Tibial nerve (tissue), 4 donors: ENCODE measurements at places on chromosomes 1 and 21. TPM values are rescaled to one million over a fixed set of nuclear protein-coding genes. Genes with fewer than 3 reads are reported as not detected.

GRCh38 chr1:206524739-206525364, 17.5 kb downstream of the RASSF5 start:
- no peak for DNase-seq

DNA sequence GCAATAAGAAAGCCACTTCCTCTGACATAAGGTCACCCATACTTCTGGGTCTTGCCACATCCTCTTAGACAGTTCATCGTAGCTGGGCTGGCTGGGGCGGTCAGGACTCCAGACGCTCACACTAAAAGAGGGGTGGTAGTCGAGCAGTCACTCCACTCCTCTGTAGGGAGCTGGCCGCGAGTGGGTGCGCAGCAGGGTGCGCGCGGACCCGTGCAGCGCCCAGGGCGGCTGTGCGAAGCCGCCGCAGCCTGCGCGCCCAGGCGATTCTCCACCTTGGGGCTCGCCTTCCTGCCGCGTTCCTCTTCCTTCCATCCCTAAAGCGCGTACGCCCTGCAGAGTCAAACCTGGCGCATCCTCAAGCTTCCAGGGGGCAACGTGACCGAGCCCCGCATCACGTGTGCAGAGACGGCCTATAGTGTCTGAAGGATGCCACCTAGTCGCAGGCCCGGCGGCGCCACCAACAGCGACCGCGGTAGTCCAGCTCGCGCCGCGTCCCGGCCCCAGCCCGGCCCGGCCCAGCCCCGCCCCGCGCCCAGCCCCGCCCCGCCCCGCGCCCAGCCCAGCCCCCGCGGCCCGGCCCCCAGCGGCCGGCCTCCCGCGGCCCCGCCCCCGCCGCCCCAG, 360 bp upstream of the PRDX6 start:
- DNase-seq, result peak; percentile 82

DNA sequence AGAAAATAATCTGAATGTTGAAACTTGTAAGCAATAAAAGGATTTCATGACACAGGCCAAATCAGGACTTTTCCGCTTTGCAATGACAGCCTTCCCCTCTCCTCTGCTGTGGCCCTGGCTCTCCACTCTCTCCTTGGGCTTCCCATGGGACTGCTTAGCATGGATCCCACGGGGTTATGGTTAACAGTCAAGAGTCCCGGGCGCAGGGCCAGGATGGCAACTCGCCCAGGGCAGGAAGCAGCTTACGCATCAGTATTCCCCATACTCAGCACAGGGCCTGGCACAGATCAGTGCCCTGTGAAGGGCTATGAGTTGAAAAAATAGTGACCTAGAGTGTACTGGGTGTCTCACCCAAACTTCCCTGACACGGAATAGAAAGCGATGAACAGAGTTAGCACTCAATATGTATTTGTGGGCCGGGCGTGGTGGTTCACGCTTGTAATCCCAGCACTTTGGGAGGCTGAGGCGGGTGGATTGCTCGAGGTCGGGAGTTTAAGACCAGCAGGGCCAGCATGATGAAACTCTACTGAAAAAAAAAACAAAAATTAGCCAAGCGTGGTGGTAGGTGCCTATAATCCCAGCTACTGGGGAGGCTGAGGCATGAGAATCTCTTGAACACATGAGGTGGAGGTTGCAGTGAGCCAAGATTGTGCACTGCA, 29.1 kb upstream of the GRHL3 start:
- DNase-seq, result peak; percentile 61

DNA sequence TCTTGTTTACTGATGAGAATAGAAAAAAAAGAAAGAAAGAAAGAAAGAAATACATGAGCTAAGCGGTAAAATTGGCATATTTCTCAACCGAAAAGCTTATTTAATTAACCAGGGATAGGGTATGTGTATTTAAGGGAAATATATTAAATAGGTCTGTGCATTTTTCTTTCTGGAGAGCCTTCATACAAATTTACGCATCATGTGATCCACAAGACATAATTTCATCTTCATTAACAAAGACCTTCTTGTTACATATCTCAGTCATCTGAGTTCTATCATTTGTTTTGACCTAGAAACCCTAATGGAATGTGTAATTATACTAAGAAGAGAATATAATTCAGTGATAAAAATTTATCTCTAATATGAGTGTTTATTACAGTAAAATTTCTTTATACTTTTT, 37.2 kb downstream of the CFH start:
- no peak for DNase-seq

DNA sequence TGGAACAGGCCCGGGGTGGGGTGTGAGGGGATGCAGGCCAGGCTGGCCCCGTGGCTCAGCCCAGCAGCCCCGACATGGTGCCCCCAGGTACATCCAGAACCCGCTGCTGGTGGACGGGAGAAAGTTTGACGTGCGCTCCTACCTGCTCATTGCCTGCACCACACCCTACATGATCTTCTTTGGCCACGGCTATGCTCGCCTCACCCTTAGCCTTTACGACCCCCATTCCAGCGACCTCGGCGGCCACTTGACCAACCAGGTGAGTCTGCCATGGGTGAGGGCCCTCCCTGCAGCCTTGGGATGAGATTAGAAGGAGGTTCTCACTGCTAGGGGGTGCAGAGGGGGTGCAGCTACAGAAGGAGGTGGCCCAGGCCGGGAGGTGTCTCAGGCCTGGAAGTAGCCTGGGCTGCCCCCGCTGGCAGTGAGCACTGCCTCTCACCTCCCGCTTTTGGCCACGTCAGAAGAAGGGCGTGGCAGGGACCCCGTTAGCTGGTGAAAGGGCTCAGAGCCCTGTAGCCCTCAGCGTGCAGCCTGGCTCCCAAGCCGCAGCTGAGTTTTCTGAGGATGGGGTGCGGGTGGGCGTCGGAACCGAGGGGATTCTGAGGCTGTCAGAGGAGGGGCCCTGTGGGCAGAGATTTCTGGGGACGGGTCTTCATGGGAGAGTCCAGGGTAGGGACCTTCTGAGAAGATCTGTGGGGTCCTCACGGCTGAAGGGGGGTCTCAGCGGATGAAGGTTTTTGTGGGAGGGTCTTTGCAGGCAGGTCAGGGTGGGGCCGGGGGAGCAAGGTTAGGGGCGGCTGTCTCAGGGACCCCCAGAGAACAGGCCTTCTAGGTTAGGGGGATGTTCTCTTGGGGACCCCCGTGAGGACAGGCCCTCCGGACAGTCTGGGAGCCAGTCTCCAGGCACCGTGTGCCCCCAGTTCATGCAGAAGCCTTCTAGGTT, 10.4 kb downstream of the TTLL10 start:
- no peak for DNase-seq

The C2CD4D gene
- total RNA-seq, result not detected
